ENCODE measurements at places on chromosomes 12 and 14.
A peak's percentile ranks its signal among the peaks of the same experiment; 100 is the strongest.

DNA sequence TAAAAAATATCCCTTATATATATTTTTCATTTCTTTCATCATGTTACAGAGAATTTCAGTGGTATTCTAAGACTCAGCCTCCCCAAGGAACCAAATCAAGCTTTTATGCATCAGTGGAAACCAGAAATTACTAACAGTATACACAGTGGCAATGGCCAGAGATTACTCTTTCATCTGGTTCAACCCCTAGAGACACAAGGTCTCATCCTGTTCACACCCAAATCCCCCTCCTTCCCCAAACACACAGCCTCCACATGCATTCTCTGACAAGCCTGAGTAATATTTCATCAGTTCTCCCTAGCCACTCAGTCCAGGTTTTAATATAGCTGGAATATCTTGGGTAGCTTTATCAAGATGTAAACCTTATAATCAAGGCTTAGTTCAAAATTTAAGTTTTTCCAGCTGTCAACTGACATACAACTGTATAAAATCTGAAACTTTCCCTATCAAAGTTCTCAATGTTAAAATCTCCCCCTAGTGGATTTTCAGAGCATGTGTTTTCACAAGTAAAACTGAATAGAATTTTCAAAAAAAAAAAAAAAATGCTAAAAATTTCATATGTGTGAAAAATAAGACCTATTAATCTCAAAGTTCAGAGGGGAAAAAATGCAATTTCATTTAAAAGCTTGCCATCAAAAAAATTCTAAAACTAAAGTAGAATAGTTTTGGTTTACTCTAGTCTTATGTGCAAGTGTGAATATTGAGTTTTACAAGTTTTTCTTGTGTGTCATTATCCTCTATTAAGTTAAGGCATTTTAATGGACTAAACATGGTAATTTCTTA is 10.5 kb upstream of the SSTR1 start:
- peak; percentile 38 for DNase-seq

- no peak for DNase-seq
These were observed 190.8 kb downstream of the TTC7B start for GRCh38 chr14:90625445-90625844.

GRCh38 chr14:90759370-90760077 is 56.7 kb downstream of the TTC7B start:
- no peak for DNase-seq

GRCh38 chr12:52207106-52207505 is 15.3 kb upstream of the KRT80 start:
- no peak for DNase-seq

GRCh38 chr12:65792724-65793123 is 31.6 kb upstream of the HMGA2 start:
- no peak for DNase-seq

- no peak for DNase-seq
These were observed 37.5 kb downstream of the P2RX7 start for GRCh38 chr12:121170151-121170550.

DNA sequence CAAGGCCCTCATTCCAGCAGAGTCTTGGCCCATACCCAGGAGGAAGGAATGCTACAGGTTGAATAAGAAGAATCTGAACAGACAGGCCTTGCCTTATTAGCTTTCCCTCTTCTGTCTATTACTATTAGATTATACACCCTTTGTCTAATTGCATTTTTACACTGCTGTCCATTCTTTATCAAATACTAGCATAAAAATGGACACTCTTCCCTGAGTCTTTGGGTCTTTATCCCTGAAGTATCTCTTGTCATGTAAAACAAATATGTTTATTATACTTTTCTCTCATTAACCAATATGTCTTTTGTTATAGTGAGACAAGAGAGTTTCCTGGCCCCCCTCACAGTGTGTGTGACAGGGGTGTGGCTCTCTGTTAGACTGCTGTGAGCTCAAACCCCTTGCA is 897.4 kb upstream of the SEL1L start:
- DNase-seq = no peak

- DNase-seq = no peak
These were observed 207.0 kb downstream of the MYRFL start for GRCh38 chr12:70032076-70032475.

DNA sequence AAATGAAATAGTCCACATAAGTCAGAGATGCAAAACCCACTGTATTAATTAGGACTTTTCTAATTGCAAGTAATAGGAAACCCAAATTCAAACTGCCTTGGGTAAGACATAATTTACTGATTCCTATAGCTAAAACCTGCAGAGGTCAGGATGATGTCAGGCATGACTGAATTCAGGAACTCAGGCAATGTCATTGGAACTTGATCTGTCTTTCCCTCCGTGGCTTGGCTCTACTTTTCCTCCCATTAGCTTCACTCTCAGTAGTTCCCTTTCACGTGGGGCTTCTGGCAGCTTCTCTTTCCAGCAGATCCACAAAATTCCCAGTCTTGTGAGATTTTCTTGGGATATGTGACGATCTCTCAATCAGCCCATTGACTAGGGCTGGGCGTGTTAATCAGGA is 2.4 kb upstream of the JDP2 start:
- DNase-seq = no peak

GRCh38 chr14:58963873-58964597 is 224.4 kb upstream of the DAAM1 start:
- no peak for DNase-seq

GRCh38 chr14:89162586-89162985 is 254.4 kb downstream of the FOXN3 start:
- no peak for DNase-seq

GRCh38 chr14:27090716-27091115 is 492.9 kb upstream of the NOVA1 start:
- DNase-seq = no peak

GRCh38 chr12:1644534-1645438 is 15.8 kb downstream of the WNT5B start:
- peak; percentile 83 for DNase-seq

GRCh38 chr14:93347850-93348249 is 868 bp downstream of the COX8C start:
- no peak for DNase-seq

DNA sequence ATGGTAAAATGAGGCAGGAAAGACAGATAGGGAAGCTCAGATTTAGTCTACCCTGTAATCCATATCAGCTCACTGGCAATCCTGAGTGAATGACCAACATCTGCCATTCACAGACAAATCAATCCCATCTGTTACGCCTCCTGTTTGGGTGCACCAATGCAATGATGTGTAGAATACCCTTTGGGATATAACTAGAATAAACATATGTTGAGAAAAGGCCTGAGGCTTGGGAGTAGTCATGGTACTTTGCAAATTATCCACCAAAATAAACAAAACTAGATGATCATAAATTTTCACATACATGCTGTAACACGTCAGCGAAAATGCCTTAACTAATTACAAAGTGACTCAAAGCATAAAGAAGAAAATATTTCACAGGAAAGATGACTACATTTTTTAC is 78.8 kb downstream of the KCNC2 start:
- no peak for DNase-seq

- DNase-seq = peak; percentile 85
These were observed 72.7 kb downstream of the MYRFL start for GRCh38 chr12:69897744-69898143.

GRCh38 chr12:88245905-88246304 is 103.8 kb downstream of the TMTC3 start:
- peak; percentile 31 for DNase-seq

DNA sequence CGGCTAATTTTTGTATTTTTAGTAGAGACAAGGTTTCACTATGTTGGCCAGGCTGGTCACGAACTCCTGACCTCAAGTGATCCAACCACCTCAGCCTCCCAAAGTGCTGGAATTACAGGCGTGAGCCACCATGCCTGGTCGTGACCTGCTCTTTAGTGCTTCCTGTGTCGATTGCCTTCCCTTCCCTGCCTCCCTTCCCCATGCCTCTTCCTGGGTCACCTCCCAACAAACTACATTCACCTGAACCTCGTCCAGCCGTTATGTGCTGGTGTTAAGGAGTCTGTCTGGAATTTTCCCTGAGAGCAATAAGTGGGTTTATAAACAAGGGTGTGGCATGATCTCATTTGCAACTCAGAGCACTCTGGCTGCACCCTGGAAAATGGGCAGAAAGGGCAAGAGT is 32.1 kb upstream of the C12orf76 start:
- no peak for DNase-seq

- DNase-seq = peak; percentile 4
These were observed at the start of gene CACNA2D4 for GRCh38 chr12:1918081-1918883. TSS of gene CACNA2D4 (minus strand) at chr12:1918652. CDS start at chr12:1918473, 179 bp downstream.

Data from GM03348 (cell line).